ENCODE measurements at places on chromosomes 3 and 15.

DNA sequence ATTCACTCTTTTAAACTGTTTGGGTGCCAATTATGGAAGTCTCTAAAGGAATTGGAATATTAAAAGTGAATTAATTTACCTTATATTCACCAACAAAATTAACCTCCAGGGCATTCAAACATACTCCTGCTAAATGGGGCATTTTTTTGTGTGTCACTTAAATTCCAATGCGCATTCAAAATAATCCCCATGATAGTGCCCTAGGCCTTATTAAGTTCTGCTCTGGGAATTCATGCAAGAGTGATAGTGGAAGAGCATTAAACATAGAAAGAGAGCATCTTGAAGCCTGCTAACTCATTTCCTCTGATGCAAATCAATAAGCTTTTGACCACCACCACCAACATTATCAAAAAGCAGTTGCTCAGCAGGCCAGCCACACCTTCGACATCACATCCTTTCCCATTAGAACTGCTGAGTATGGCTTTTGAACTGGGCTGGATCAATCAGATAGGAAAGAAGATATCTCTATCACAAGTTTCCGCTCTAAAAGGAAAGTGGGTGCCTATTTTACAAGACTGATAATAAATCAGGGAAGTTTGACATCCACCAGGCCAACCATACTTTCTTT, 156.7 kb downstream of the TMCO5A start:
- no peak for DNase-seq

GRCh38 chr15:52023169-52023922, 4.3 kb downstream of the MAPK6 start:
- no peak for DNase-seq

GRCh38 chr3:73234354-73235014, 173.0 kb downstream of the EBLN2 start:
- no peak for DNase-seq

GRCh38 chr3:7982126-7982525, 519.5 kb upstream of the LMCD1 start:
- DNase-seq, result no peak

- DNase-seq, result no peak
These were observed 10.7 kb downstream of the NFKBIZ start for GRCh38 chr3:101859882-101860448.

DNA sequence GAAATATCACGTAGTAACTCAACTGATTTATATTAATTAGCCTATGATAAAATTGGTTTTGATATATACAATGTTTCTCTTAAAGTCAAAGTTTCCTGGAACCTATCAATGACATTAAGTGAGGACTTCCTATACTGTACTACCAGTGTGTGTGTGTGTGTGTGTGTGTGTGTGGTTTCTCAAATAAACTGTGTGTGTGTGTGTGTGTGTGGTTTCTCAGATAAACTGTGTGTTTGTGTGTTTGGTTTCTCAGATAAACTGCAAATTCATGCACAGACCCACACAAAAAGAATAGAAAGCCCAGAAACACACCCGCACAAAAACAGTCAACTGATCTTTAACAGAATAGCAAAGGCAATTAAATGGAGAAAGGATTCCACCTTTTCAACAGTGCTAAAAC, 14.5 kb upstream of the WDR5B start:
- no peak for DNase-seq

- no peak for DNase-seq
These were observed 43.0 kb downstream of the BCL2L10 start for GRCh38 chr15:52069559-52069958.

DNA sequence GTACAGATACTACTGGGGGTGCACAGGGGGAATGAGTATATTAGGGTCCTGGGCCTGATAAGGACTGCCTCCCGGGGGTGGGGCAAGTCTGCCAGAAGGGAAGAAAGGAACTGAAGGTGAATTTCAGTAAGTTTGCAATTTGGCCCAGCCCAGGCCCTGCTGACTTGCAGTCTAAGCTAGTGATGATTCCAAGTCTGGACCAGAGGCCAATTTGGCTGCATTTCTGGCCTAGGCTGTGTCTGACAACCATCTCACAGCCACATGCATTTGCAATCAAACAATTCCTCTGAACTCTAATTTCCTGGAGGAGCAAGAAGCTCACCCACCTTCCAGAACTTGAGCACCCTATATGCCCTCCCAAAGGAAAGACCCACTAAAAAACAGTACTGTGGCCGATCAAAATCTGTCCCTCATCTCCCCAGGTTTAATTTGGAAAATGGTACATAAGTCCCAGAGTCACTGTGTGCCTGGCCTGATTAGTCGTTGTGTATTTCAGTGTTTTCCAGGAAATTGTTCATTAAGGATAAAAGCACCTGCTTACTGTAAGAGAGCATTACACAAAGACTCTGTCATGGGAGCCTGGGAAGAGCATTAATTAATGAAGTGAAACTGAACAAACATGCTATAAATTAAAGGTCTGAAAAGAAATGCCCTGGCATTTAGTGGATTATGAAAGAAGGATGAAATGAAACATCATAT, 114.5 kb downstream of the MEGF11 start:
- no peak for DNase-seq

- no peak for DNase-seq
These were observed 43.1 kb downstream of the DNASE1L3 start for GRCh38 chr3:58167431-58168351.

- DNase-seq, result no peak
These were observed 36.3 kb upstream of the TMC3 start for GRCh38 chr15:81410318-81410753.

DNA sequence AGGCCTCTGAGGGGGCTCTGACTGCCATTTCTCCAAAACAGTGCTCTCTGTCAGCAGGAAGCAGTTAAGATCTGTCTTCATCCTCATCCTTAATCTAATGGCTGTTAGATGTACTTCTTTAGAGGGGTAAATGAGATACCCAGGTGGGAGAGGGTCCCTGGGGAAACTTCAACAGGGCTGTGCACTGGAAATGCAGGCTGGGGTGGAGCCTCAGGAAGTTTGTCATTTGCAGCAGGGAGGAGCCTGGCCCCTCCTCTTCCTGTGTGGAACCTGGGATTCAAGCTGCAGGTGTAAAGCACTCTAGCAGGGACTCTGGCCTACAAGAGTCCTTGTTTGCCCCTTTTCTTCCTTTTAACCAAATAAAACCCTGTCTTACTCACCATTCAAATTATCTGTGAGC, 1173.6 kb downstream of the OTOL1 start:
- no peak for DNase-seq

DNA sequence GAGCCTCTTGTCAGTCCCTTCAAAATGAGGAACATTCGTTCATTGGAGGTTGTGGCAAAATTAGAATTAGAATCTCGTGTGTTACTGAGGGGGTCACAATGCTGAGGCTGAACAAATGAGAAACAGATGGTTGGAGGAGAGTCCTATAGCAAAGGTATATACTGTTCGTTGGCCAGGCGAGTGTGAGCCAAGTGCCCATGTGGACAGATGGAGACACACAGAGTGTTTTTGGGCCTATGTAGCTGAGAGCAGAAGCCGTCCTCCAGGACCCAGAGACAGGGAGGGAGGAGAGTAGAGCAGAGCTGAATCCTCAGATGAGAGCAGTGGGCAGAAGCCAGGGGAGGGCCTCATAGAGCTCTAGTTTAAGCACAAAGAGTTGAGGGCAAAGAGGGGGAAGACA, 98.9 kb downstream of the NR1D2 start:
- no peak for DNase-seq

DNA sequence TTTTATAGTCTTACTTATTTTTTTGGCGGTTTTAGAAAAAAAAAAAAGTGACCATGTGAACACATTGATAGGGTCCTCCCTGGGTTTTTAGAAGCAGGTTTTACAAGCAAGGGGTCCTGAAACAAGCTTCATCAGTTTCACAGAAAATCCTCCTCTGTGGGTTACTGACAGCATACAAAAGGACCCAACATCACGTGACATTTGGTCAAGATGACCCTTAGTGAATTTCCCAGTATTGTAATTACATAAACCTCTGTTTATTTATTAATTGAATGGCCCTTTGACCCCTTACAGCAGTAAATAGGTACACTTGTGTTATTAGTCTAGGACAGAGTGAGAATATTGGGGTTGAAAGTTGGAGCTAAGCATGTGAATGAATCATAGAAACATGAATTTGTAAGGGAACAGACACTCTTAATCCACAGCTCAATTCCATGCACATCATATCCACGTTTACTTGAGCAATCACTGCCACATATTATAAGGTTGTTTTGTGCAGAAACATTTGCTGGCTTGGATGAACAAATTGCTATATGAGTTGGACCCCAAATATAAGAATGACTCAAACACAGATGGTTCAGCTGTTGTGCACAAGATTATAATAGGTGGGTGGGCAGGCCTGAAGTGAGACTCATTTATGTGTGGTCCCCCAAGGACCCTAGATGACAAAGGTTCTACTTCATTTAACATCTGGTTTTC, 137.5 kb downstream of the ZNF385D start:
- DNase-seq, result no peak

DNA sequence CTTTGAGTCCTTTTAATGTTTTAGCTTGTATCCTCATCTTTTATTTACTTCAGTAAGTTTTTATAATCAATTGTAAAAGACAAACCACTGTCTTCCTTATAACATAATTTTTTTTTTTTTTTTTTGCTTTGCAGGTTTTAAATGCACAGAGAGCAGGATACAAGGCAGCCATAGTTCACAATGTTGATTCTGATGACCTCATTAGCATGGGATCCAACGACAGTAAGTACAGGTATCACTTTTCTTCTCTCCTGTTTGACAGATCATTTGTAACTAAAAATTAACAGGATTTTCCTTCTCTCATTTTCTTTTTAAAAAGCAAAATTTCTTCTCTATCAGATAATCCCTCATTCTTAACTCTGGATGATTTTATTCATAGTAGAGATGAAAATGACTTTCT, 75.4 kb downstream of the PFN2 start:
- DNase-seq, result no peak

GRCh38 chr3:46127503-46127902, 80.6 kb downstream of the CCR1 start:
- no peak for DNase-seq

DNA sequence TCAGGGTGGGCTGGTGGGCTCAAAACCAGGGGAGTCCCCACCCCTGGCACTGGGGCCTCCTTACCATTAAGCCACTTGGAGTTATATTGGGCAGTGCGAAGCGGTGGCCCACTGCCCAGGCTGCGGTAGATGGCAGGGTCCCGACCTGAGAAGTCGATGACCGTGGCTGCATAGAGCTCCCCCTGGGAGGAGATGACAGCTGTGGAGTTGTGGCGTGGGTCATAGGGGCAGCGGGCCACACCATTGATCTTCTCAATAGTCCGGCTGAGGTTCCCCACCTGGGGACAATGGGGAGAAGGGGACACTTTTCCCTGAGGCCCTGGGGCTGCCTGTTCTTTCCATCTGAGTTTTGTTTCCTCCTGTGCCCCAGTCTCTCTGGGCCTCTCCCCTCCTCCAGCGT, 99.8 kb downstream of the SEMA5B start:
- DNase-seq, result no peak

DNA sequence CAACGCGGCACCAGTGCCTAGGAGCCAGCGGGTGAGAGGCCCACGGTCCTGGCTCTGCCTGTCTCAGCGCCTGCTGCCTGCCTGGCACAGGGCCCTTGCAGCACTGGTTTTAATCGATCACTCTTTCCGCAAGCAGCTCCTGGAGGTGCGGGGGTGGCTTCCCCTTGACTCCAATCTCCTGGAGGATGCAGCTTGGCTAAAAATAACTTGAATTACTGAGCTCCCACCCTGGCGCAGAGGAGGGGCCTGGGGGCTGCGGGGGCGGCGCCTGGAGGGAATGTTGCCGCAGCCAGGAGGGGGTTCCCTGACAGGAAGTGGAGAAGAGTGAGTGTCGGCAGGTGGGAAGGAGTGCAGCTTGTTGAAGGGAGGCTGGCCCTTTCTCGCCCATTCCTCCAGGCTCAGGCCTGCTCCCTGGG, 9.9 kb upstream of the RPL29 start:
- DNase-seq, result no peak

GRCh38 chr3:194045289-194045688, 90.7 kb upstream of the HES1 start:
- DNase-seq, result no peak

GRCh38 chr3:61601831-61602230, 40.5 kb downstream of the PTPRG start:
- no peak for DNase-seq

- no peak for DNase-seq
These were observed 201.8 kb downstream of the CACNA2D3 start for GRCh38 chr3:54324103-54324502.

DNA sequence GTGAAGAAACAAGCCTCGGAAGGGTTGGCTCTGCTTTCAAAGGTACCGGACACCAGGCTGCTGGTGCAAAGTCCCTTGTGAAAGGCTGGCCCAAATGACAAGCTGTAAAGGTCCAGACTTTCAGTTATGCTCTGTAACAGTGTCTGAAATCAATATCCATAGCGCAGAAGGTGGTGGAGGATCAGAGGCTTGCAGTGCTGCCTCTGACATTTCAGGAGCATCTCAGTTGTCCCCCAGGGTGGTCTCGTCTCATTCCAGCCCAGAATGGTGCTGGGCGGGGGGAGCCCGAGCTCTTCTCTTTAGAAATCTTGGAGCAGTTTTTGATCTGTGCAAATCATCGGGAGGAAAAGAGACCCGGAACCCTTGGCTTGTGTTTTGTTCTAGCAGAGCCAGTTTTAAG, 402.3 kb upstream of the RGMA start:
- DNase-seq, result no peak

- no peak for DNase-seq
These were observed 22.2 kb upstream of the RHO start for GRCh38 chr3:129506231-129506742.

- no peak for DNase-seq
These were observed 175.8 kb upstream of the ATP11B start for GRCh38 chr3:182617500-182617899.

GRCh38 chr3:96931119-96931862, 116.9 kb downstream of the EPHA6 start:
- no peak for DNase-seq

DNA sequence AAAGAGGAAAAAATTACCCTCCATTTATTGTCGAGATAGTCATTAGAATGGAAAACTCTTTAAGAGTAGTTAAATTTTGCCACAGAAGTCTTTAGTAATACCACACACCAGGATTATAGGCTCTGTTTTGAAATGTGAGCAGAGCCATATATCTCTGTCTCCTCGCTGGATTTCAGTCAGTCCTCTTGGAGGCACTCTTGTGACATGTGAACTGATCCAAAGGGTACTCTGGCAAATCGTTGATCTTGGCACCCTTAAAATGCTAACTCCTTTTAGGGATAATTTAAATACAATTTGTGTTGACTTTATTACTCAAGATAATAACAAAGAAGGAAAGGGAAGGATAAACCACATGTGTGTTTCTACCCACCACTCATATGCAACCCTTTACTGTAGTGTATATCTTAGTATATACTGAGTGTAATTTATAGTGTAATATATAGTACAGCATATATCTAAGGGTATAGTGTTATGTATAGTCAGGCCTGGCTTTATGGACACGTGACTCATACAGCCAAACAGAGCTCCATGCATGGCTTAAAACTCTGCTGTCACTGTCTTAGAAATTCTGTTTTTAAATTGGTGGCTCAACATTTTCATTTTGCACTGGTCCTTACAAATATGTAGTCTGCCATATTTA, 12.3 kb upstream of the KPNA4 start:
- DNase-seq, result no peak

- DNase-seq, result no peak
These were observed 6.3 kb upstream of the EIF3J start for GRCh38 chr15:44530653-44531052.
